ENCODE measurements at places on chromosomes 5 and 9.

DNA sequence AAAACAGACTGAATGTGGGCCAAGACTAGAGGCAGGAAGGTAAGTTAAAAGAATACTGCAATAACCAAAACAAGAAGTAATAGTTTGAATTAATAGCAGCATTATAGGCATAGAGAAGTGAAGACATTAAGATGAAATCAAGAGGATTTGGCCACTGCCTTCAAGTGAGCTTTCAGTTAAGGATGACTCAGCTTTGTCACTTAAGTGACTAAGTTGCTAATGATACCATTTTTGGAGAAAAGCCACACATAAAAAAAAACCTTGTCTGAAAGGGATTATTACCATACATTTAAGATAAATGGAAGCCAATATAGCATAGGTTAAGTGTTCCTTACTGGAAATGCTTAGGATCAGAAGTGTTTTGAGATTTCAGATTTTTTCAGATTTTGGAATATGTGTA is 57.0 kb downstream of the ECPAS start:
- no peak for DNase-seq

- DNase-seq = no peak
Observed at GRCh38 chr5:86360801-86361200, 256.9 kb upstream of the COX7C start.

DNA sequence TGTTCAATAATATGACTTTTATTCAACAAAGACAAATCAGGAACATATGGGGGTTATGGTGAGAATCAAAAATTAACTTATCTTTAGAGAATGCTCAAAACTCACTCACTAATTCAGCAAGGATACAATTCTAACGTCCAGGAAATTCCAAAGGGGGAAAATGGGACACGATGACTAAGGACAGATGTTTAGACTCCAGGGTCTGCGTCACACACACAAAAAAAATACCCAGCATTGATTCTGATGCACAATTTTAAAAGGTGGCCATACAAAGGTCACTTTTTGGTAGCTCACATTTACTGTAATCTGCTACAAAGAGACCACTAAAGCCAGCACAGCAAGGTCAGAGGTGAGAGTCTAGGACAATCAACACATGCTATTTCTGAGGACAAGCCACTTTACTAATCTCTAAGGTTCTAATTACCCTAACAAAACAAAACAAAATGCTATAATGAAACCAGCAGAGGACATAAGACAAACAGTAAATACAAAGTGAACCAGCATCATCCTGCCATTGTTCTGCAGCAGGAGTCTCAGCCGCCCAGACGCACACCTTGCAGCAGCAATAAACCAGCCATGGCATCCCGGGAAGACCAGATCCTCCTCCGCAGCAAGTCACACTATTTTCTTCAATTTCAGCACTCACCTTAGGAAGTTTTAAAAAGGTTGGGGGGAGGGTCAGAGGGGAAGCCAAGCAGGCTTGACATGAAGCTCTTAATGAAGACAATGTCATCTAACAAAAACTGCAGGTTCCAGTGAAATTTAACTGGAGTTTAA is 57.8 kb downstream of the TTC39B start:
- DNase-seq = no peak

- no peak for DNase-seq
Observed at GRCh38 chr9:489198-490197, 274.8 kb downstream of the DOCK8 start.

GRCh38 chr9:75156858-75157257 is 68.5 kb downstream of the OSTF1 start:
- no peak for DNase-seq

- no peak for DNase-seq
Observed at GRCh38 chr5:61301341-61302199, 30.5 kb upstream of the ZSWIM6 start.

GRCh38 chr5:179160584-179160983 is 100.4 kb downstream of the ZNF354C start:
- DNase-seq = no peak

DNA sequence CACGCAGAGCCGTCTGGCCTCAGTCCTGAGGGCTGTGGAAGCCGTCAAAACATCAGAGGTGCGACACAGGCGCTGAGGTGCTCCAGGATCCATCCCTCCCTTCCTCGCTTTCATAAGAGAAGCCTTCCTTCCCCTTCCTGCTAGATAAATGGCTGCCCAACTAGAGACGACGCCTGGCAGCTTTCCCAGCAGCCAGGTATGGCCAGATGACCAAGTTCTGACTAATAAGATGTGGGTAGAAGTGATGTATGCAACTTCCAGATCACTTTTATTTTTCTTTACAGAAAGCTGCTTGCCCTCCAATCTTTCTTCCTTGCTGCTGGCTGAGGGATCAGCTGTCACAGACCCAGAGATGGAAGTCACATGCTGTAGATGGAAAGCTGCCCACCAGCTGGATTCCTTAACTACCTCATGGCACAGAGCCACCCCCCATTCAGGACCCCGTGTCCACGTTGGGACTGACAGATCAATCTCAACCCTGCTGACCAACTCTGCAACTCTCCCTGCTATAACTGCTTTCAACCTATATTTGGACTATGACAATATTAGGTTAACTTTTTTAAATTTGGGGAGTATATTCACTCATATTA is 8.8 kb downstream of the MAPK9 start:
- DNase-seq = no peak

GRCh38 chr5:158561562-158562190 is 538.0 kb downstream of the EBF1 start:
- DNase-seq = no peak

GRCh38 chr5:163489055-163489744 is 16.2 kb upstream of the MAT2B start:
- no peak for DNase-seq

DNA sequence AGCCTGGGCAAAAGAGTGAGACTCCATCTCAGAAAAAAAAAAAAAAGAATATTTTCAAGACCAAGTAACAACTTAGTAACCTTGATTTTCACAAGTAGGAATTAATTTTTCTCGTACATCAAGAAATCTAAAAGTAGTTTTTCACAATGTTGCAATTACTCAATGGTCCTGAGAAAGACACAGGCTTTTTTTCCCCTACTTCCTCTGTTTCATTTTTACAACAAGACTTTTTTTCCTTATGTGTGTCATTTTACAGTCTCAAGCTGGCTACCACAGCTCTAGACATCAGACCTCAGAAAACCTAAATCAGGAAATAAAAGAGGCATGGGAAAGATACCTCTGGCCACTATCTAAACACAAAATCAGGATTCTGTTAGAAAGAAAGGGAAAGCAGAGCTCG is 45.9 kb downstream of the WDR36 start:
- DNase-seq = no peak

DNA sequence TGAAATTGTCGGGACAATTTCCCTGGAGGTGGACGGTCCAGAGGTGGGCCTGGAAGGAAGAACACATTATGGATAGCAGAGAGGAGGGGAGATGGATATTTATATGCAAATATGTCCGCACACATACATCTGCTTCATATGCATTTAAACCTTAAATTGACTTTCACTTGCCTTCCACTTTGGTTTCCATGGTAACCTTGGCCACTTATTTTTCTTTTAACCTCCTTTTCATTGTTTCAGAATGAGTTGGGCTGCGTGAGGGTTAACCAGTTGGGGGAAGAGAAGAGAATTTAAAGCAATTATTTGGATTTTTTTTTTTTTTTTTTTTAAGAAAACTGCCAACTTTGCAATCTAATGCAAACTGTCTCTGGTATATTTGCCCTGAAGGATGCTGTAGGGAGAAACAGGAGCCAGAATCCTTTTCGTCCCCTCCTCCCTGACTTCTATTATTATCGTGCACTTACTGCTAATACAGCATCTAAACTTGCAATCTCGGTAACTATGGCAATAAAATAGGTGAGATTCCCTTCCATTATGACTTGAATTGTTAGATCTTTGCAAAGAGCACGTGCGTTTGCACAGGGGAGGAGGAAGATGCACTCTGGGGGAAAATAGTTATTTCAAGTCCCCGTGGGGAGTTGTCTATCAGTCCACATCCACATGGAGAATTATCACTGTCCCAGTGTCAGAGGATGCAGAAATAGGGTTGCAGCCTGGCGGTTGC is 35.6 kb downstream of the TLR4 start:
- DNase-seq = no peak

GRCh38 chr9:27673641-27674040 is 100.4 kb upstream of the C9orf72 start:
- DNase-seq = no peak

DNA sequence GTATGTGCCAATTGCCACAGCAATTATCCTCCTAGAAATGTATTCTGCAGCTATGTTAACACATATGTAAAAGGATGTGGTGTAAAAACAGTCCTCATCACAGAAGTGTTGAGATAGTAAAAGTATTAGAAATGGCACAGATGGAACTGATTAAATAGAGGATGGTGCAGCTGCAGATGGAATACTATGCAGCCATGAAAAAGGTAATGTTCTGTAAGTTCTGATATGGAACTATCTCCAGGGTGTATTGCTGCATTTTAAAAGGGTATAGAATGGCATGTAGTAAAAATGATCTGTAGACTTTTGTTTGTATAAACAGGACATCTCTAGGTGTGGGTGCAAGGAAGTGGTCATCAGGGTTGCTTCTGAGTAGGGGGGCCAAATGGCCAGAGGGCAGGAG is 63.0 kb upstream of the PHYKPL start:
- DNase-seq = no peak

GRCh38 chr9:122526602-122527001 is 491 bp downstream of the OR1N1 start:
- DNase-seq = no peak

DNA sequence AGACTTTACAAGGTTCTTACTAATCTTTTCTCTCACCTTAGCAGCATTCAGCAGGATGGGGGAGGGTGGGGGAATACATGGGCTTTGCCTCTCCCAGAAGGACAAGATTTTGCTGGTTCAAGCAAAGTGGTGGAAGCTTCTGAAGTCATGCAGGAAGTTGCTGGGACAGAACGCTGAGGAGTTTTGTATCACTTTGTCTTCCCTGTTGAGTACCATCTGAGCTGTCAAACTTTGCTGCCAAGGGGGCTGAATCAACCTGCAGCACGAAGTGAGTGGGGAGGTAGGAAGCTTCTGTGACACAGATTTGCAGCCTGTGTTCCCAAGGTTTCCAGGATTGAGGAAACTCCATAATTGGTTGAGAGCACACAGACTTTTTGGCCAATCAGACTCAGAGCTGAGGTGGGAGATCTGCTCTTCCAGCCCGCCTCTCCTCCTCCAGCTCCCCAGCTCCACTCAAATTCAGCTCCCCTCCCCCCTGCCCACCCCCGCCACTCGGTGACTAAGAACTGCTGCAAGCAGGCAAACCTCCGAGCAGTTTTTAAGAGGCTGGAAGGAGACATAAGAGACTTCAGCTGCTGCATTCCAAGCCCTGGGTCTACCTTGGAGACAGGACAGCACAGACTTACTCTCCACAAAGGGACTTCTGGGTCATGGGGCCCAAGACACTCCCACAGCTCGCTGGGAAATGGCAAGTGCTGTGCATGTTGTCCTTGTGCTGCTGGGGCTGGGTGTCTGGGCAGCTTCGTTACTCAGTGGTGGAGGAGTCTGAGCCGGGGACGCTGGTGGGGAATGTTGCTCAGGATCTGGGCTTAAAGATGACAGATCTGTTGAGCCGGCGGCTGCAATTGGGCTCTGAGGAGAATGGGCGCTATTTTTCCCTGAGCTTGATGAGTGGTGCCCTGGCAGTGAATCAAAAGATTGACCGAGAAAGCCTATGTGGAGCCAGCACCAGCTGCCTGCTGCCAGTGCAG is at the start of gene PCDHGC5:
Gene PCDHGC5, plus strand, starts transcription at position 491 of the 971 bp plus-strand sequence. Its CDS starts 160 bp downstream, at position 651.
- DNase-seq = no peak

DNA sequence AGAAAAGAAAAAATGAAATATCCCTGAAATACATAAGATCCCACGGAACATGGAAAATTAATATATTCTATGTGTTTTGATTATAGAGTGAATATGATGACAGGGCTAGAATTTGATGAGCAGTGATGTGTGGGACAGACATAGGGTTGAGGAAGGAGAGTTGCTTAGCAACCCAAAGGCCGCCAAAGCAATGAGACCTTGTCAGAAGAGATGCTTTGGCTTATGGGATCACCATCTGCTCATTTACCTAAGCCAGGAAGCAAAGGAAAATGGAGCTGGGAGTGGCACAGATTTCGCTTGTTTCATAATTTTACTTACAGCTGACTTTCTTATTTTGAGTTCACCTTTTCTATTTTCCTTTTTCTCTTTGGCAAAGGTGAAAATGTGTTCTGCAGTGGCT is 20.9 kb upstream of the HAPLN1 start:
- DNase-seq = no peak

DNA sequence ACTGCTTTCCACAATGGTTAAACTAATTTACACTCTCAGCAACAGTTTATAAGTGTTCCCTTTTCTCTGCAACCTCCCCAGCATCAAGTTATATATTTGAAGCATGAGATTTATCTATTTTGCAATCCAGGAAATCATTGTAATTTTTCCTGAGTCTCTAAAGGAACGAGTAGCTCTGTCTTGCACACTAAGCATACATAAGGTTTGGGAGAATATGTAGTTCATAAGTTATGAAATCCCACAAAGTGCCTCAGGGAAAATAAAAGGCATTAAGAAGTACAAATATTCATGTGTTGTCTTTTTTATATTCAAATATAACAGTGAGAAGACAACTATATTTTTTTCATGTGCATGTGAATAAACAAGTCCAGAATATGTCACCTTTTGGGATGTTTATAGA is 377.1 kb upstream of the RORB start:
- no peak for DNase-seq

- DNase-seq = peak; percentile 72
Observed at GRCh38 chr5:141641634-141642267, 5.0 kb downstream of the RELL2 start.

- no peak for DNase-seq
Observed at GRCh38 chr5:160289356-160289651, 23.1 kb downstream of the CCNJL start.

DNA sequence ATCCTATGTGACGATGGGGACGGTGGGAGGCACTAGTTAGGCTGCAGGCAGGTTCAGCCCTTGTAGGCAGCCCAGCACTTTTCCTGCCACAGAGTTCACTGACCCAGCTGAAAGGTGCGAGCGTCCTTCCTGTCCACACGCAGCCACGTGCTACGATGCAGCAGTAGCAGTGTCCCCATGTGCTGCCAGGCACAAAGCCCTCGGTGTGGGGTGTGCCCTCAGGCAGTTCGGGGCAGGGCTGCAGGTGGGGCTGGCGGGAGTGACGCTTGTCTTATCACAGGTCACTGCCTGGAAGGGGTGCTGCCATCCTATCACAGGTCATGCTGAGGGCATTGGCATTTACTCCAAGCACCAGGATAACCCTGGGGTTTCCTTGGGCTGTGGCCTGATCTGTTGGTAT is 46.8 kb upstream of the CLPTM1L start:
- no peak for DNase-seq

DNA sequence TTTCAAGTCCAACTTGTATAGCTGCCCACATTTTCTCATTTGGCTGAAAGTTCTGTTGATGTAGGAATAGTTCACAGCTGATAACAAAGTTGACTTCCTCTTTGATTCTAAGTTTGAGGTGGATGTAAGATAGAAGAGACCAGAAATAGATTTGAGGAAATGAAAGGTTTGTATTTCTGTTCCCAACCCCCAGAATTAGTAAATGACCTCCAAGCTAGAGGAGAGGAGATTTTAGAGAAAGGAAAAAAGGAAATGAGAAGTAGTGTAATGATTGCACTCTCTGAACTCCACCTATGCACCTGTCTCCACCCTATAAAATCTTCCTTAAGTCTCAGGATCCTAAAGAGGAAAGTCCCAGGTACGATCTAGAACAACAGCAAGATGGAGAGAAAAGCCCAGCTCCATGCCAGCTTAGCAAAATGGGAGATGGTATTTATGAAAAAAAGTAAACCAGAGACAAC is 130.4 kb upstream of the POC5 start:
- DNase-seq = no peak

GRCh38 chr9:18985464-18985951 is 47.5 kb downstream of the SAXO1 start:
- DNase-seq = no peak
